ENCODE measurements at places on chromosomes 16 and 17. TPM values are rescaled to one million over a fixed set of nuclear protein-coding genes. Genes with fewer than 3 reads are reported as not detected.

Gene HBQ1
- polyA plus RNA-seq: 2.1 TPM

Gene SPN
- polyA plus RNA-seq: 0.37 TPM

Gene ANKFN1
- 0.41 TPM for polyA plus RNA-seq

Gene PABPN1L
- polyA plus RNA-seq: 0.41 TPM

Gene SLC7A5
- polyA plus RNA-seq: 101 TPM

Gene CIBAR2
- polyA plus RNA-seq: 2.4 TPM

Gene CNTD1
- polyA plus RNA-seq: 0.31 TPM

Gene CANT1
- 64.2 TPM for polyA plus RNA-seq

Gene KRTAP3-1
- polyA plus RNA-seq: not detected

Gene FOXF1
- 1.4 TPM for polyA plus RNA-seq

Gene PYDC1
- polyA plus RNA-seq: 5.0 TPM

Gene NPIPB13
- 1.1 TPM for polyA plus RNA-seq

Gene TRIM65
- polyA plus RNA-seq: 12.5 TPM

Gene OR4D1
- not detected for polyA plus RNA-seq

Data from brain (organoid and tissue), 16 donors.